ENCODE measurements at places on chromosomes 7 and 10.

DNA sequence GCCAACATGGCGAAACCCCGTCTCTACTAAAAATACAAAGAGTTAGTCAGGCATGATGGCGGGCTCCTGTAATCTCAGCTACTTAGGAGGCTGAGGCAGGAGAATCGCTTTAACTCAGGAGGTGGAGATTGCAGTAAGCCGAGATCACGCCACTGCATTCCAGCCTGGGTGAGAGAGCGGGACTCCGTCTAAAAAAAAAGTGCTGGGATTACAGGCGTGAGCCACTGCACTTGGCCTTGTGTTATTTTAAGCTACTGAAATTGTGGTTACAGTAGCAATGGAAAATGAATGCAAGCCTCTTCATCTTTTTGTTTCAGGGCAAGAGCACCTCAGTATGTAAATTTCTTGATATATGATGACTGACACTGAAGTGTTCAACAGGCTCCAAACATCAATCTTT lies 106.4 kb upstream of the IMMP2L start:
- no peak for DNase-seq

DNA sequence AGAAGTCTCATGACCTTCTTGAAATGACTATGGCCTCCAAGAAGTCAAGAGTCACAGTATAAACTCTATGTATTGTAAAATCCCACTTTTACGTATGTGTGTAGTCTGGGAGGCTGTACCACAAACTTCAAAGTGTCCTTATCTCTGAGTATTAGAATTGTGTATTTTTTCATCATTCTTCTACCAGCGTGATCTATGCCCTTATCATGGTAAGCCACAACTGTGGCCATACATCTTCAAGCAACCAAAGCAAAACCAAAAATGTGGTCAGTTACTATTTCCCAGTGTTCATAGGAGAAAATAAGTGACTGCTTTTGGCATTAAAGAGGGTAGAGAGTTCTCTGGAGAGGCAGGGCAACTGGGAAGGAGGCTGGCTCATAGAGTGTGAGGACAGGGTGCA lies 42.8 kb downstream of the SPOCK2 start:
- DNase-seq = no peak

DNA sequence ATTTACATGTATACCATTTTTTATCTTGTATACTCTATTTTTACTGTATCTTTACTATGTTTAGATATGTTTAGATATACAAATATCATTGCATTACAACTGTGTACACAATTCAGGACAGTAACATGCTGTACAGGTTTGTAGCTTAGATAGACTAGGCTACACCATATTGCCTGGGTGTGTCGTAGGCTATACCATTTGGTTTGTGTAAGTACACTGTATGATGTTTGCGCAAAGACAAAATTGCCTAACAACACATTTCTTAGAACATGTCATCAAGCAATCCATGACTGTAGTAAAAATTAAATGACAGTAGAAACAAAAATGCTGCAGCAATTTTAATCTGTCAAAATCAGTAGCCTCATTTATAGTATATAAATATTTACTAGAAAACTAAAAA lies 812.2 kb downstream of the GRM8 start:
- no peak for DNase-seq

DNA sequence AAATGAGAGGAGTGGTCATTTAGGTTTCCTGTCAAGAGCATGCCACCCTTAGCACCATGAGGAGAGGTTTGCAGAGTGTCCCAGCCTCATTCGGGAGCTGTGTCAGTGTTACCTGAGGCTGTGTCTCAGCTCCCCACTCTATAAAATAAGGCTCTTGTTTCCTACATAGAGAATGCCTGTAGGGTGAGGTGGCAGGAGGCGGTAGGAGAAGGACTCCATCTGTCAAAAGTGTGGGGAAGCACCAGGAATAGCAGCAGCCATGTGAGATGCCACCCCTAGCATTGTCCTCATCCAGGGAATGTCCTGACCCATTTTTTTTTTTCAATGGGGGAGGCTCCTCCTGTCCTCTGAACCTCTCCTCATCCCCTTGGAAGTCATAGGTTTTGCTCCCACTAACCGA lies 451.2 kb downstream of the PLXNA4 start:
- no peak for DNase-seq
